ENCODE measurements at places on chromosomes 5 and 9. TPM values are rescaled to one million over a fixed set of nuclear protein-coding genes. Genes with fewer than 3 reads are reported as not detected.

- peak; percentile 19 for DNase-seq
Measured at GRCh38 chr9:69376651-69377050, 51.6 kb downstream of the ENTREP1 start.

DNA sequence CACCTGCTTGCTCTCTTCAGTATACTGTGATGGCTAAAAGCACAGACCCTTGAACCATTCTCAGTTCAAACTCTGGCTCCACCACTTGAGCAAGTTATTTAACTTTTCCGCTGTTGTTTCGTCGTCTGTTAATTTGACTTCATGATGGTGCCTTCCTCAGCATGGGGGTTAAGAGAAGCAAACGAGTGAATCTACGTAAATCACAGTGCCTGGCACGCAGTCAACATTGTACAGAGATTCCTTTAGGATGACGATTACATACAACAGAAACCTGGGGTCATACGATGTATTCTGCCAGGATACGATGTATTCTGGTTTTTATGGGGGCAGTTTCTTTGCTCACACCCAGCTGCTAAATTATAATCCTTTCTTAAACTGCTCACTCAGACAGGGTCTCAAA, 515.6 kb downstream of the CCDC171 start:
- no peak for DNase-seq

GRCh38 chr5:138038826-138039225, 5.9 kb upstream of the FAM13B start:
- DNase-seq, result no peak

GRCh38 chr9:92185681-92186080, 70.5 kb upstream of the SPTLC1 start:
- no peak for DNase-seq

- no peak for DNase-seq
Measured at GRCh38 chr5:127875235-127876021, 172.2 kb downstream of the CCDC192 start.

The PROB1 gene
- 4.3 TPM for total RNA-seq

DNA sequence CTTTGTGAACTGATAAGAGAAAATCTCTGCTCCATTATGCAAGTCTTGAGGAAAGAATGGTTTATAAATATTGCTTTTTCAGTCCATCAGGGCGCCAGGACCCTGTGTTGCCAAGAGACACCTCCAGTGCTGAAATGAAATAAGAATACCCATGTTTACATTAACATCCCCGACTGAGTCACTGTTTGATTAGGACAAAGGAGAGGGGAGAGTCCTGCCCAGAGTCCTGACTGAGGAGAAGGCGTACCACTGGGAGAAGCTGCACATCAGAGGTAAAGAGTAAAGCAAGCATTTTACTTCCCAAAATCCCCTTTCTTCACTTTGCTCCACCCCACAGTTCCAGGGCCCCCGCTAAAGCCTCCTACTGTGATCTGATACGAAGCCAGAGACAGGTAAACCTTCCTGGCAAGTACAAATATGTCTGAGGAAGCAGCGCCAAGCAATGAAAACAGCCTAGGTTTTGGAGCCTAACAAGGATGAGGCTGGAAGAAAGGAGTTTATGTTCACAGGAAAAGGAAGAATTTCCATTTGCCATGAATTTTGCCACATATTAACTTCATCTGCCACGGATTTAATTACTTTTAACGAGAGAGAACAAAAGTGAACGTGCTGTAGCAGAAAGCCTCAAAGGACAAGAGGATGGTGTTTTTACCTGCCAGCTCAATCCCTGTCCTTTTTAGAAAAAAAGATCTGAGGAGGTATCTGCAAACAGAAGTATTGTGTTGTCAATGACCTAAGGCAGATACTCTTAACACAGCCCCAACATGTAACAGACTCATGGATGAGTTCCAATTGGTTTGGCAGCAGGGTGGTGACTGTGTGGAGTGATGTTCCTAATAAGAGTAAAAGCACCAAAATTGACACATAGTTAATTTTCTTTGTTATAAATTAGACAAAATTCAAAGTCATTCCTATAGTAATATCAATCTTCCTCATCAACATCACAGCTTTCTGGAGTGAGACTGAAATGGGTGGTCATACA, 209.4 kb upstream of the TLE4 start:
- no peak for DNase-seq

DNA sequence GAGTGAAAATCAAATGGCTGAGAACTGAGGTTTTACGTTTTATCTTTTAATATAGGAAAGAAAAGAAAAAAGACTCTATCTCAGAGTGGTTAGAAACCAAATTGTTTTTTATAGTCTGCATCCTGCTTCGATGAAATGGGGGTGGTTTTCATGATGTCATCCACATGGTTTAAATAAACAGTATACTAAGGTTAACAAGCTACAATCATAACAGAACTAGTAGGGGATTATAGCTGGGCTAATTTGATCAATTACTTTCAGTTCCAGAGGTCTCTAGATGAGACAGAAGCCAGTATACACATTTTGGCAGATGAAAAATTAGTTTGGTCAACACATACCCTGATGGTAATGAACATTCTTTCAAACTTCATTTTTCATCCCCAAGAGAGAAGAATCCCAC, 106.3 kb upstream of the SNX2 start:
- DNase-seq, result no peak

GRCh38 chr9:36166168-36166927, 2.8 kb upstream of the CCIN start:
- peak; percentile 91 for DNase-seq

The ALDOB gene
- 4.8 TPM for total RNA-seq

- no peak for DNase-seq
Measured at GRCh38 chr5:82894716-82895115, 182.5 kb downstream of the TMEM167A start.

DNA sequence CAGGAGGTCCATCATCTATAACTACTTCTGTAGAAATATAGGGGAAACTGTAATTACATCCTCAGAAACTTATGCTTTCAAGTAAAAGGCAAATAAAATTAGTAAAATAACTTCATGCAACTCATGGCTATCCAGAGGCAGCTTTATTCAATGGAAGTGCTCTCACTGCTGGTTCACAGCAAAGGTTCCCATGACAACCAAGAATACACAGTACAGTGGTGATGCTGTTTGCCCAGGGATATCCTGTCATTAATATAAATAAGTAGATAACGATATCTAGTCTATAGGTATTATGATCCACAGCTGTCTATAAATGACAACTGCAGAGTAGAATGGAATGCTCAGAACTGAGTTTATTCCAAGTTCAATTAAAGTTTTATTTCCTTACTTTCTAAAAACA, 390.3 kb downstream of the PDE4D start:
- DNase-seq, result no peak

All from ascending aorta (tissue), 2 donors.